Renal cortex interstitium (tissue), 15 donors: ENCODE measurements at places on chromosomes 4 and X. TPM values are rescaled to one million over a fixed set of nuclear protein-coding genes. Genes with fewer than 3 reads are reported as not detected.

DNA sequence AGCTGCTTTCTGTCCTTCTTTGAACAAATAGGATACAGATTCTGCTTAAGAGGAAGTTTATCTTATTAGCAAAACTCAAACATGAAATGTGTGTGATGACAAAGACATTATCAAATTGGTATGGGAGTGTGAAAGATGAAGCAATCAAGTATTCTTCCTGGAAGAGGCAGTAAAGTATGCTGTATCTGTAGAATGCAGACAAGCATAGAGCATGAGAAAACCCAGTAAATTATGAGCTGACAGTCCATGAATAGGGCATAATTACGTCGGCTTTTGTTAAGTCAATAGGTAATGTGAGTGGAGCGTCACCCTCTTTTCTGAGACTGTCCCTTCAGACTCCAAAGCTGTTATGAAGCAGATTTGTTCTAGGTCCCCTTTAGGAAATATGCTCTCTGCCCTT is 458.6 kb upstream of the NWD2 start:
- DNase-seq: no peak

DNA sequence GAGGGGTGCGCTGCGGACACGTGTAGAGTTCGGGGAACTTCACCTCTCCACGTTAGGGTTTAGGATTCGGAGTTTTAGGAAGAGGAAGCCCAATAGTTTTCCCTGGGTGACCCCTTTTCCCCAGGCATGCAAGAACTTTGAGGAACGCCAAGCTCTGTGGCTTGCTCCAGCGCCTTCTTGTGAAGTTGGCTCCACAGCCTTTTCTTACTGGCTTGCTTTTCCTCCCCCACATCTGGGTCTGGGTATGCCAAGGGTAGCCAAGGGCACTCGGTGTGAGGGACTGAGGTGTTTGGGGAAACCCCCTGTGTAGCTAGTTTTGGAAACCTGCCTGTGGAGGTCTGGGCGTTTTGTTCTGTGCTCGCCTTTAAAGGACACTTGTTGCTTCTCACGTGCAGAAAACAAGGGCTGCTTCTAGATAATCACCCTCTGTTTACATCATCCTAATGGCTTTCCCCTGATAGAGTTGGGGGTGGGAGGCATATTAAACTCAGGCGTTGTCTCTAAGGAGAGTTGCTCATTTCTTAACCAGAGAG is 746 bp downstream of the EDNRA start:
- no peak for DNase-seq

DNA sequence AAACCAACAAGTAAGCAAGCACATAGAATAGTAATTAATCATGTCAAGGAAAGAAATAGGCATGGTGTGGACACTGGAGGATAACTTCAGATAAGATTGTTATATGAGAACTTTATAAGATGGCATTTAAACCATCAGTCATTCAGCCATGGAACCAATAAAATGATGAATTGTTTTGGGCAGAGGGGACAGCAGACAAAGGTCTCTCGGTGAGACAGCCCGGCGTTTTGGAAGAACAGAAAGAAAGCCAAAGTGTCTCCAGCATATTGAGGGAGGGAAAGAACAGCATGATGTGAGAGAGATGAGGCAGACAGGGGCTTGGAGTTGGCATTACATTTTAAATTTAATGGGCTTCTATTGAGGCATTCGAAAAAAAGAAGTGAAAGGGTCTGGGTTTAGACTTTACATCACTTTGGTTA is 883 bp upstream of the PPM1K start:
- no peak for DNase-seq

- no peak for DNase-seq
Measured at GRCh38 chr4:88054229-88054628, 46.8 kb downstream of the PKD2 start.

DNA sequence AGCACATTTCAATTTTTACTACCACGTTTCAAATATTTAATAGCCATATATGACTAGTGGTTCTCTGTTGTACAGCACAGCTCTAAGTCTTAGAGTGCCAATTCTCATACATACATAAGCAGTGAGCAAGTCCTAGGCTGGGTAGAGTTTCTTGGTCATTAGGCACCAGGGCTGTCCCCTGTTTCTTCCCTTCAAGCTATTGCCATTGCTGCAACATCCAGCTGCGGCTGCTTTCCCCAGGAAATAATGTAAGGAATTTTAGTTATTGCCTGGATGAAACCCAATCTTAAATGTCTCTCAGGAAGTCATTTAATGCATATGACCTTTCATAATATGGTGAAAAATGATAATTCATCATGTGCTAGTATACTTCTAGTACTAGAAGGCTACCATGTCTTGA is 74.1 kb upstream of the PPP3CA start:
- no peak for DNase-seq

DNA sequence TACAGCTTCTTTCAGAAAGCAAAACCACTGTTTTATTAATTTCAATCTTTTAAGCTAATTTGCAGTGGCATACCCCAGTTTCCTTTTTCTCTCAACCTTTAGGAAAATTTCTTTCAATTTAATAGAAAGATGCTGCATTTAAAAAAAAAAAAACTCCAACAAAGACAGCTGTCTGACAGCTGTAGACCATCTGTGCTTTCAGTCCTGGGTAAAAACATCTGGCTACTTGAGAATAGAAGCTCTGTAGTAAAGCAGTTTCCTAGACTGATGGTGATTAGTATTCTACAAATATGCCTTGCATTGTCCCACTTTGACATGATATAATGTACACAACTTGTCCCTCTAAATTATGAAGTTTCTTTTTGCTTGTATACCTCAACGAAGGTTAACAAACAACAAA is 197.8 kb downstream of the EDA start:
- peak; percentile 1 for DNase-seq

GRCh38 chr4:46594661-46595060 is 204.7 kb upstream of the GABRA2 start:
- DNase-seq: no peak

DNA sequence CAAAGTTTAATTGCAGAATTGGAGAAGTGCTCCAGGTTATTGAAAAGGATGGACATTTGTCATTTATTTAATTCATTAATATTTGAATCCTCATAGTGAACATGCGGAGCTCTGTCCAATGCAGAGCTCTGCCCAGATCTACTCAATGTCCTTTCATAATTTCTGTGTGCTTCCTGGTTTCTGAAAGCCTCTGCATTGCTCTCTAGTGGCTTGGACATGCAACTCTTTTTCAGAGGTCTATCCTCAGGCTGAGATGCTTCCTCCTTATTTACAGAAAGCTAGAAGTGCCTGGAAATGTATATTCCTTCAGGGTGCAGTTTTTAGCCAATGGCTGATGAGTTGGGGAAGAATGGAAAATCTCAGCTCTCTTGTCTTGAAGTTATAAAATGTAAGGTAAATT is 786.1 kb upstream of the AADAT start:
- DNase-seq: no peak

DNA sequence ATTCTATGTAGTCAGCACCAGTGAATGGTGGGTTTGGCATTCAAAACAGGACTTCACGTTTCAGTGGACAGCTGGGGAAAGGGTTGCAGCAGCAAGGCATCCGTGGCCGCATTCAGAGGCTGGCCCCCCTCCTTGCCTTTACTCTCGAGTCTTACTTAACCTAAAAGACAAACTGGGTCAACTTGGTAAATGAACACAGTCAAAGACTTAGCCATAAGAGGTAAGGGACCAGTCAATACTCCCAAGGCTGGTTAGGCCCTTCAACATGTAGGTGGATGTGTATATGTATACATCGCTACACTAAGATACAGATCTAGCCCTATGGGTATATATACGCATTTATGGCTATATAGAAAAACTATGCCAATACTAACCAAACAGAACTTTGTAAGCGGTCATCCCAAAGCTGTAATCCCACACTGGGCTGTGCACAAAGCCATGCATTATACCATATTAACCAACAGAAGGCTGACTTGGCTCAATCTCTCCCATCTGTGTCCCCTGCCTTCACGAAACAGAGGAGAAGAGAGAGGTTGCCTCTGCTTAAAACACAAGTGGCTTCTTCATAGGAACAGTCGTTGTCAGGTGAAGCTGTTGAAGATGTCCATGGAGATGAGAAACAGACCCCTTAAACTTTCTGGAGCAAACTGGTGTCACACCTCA is 61.9 kb downstream of the TSC22D3 start:
- DNase-seq: no peak

- DNase-seq: no peak
Measured at GRCh38 chr4:87409420-87409939, 12.9 kb upstream of the NUDT9 start.

- no peak for DNase-seq
Measured at GRCh38 chr4:1501754-1502500, 95.7 kb upstream of the NKX1-1 start.

DNA sequence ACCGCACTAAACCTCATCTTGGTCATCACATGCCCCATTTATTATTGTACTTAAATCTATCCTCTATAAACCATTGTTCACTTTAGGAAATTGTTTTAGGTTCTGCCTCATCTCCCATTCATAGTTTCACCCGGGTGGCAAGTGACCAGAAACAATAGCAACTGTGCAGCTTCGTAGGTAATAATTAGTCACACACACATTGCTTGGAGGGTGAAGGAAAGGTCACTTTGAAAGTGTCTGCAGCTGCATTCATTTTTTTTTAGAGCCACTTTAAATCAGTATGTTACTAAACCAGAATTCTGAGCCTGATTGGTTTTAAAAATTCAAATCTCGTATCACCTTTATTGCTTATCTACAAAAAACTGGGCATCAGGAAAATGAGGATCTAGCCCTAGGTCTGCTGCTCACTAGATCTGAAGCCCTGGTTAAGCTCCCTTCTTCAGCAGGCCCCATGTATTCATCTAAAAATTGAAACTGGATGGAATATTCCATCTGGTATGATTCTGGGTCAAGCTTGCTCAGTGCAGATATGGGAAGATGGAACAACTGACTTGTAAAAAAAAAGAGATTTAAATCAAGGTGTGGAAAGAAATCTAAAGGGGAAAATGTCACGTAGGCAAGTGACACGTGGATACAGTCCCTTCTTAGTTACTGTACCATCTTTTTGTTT is 62.4 kb downstream of the LIMCH1 start:
- no peak for DNase-seq

GRCh38 chr4:184752496-184753275 is 18.8 kb upstream of the CENPU start:
- DNase-seq: no peak

GRCh38 chrX:118468122-118468521 is 27.5 kb upstream of the DOCK11 start:
- no peak for DNase-seq

DNA sequence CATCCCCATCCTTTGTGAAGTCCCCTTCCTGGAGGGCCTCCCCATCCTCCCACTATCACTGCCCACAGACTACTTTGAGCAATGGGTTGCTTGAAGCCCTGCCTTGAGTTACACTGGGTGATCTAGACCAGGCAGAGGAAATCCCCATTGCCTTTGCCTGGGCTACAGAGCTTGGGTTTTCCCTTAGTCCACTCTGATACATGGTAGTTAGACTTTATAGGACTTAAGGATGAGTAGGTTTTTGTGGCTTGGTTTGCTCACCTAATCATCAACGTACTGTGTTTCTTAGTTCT is 56.6 kb downstream of the TMEM131L start:
- DNase-seq: no peak

DNA sequence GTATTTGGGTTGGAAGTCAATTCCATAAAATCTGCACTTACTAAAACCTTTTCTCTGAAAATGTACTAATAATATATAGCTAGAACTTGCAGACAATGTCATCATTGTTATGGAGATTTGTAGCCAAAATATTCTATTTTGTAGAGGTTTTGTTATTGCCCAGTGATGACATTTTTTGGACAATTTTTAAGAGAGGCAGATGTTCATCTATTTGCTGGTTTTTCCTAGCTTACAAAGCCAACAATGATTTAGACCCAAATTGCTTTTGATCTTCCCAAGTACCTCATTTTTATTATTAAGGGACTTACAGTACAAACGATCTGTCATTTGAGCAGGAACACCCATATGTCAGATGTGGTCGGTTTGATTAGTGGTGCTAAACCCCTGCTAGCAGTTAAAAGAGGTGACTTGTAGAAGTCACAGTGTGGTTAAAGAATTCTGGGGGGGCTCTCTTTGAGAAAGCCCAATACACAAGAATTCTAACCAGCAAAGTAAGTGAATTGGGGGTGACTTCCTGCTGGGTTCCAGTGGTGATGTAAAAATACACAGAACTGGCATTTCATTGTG is 136.2 kb downstream of the KIT start:
- DNase-seq: no peak

DNA sequence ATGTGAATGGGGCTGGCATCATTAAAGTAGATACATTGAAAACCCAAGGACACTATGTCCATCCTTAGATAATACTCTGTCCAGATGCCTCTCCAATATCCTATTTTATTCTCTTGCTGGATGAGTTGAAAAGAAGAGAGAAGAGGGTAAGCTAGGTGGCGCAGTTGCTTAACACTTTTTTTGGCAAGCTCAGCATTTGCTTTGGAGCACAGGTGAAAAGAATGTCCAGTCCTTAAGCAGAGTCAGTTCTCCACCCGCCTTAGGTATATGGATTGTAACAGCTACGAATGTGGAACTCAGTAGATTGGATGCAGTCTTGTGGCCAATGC is 208.4 kb downstream of the NWD2 start:
- DNase-seq: peak; percentile 50

GRCh38 chrX:42087960-42088359 is 164.6 kb upstream of the CASK start:
- DNase-seq: no peak

GRCh38 chrX:12946838-12947544 is 27.9 kb upstream of the TMSB4X start:
- DNase-seq: peak; percentile 46

DNA sequence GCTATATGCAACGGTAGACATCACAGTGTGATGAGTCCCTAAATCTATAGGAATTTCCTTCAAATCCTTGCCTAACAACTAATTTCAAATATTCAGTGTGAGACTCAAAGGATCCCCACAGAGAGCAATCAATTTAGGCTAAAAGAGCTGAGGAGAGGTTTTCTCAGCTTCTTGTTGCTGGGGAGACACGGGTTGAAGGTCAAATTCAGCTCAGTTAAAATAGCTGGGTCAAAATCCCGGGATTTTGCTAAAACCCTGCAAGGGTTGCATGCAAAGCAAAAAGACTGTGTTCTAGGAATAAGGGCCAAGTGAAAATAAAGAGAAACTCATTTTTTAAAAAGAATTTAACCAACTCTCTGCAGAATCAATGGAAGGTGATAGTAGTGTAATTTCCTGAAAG is 1073.4 kb downstream of the NLGN4X start:
- DNase-seq: no peak

GRCh38 chrX:109399831-109400230 is 82.1 kb downstream of the GUCY2F start:
- DNase-seq: no peak

Gene USP17L22
- not detected for polyA plus RNA-seq

Gene ARMCX1
- polyA plus RNA-seq: 51.5 TPM

Gene PPP2R2C
- 0.35 TPM for polyA plus RNA-seq

Gene MAGEE1
- polyA plus RNA-seq: 5.6 TPM

Gene VSIG1
- 0.59 TPM for polyA plus RNA-seq

Gene ODAPH
- polyA plus RNA-seq: not detected

Gene TMPRSS11D
- not detected for polyA plus RNA-seq

Gene TGIF2LX
- not detected for polyA plus RNA-seq

Gene RIBC1
- polyA plus RNA-seq: 5.3 TPM

Gene ADH5
- 289 TPM for polyA plus RNA-seq

Gene TRIM61
- 3.9 TPM for polyA plus RNA-seq

Gene SRPX2
- polyA plus RNA-seq: 13.4 TPM

Gene CHRNA9
- 2.1 TPM for polyA plus RNA-seq

Gene TEX13B
- polyA plus RNA-seq: not detected

Gene MAGEC1
- polyA plus RNA-seq: not detected
